Astrocyte of the cerebellum (primary cell): ENCODE measurements at places on chromosomes 6 and 20.

- no peak for DNase-seq
Observed at GRCh38 chr6:148689168-148689567, 57.7 kb upstream of the UST start.

DNA sequence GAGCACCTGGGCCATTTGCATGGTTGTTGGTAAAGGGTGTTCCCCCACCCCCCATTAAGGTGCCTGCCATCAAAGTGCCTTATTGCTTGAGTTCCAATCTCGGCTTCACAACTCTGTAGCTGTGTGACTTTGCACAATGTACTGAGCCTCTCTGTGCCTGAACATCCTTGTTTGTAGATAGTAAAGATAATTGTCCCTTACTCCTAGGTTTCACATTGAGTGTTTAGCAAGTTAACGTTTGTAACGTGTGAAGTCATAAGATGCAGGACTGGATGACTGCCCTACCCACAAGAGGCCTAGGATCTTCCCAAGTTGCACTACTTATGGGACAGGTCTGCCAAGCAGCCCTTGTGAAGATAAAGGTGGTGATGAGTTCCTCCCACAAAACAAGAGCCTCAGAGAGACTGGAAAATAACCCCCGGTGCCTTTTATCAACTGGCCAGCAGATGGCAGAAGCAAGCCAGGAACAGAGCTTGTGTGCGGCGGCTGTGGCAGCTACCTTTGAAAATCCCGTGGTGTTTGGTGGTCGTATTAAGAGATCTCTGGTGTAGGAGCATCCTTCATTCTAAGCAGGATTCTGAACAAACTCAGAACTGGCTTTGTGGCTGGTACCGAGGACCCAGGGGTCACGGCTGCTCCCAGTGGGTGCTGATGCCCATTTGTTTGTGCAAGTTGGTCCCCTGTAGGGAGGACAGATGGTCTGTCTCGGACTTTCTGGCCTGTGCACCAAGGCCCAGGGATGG lies 99.1 kb downstream of the CDH26 start:
- DNase-seq, result peak; percentile 41

- DNase-seq, result peak; percentile 55
Observed at GRCh38 chr6:139533573-139534471, 159.4 kb upstream of the CITED2 start.

DNA sequence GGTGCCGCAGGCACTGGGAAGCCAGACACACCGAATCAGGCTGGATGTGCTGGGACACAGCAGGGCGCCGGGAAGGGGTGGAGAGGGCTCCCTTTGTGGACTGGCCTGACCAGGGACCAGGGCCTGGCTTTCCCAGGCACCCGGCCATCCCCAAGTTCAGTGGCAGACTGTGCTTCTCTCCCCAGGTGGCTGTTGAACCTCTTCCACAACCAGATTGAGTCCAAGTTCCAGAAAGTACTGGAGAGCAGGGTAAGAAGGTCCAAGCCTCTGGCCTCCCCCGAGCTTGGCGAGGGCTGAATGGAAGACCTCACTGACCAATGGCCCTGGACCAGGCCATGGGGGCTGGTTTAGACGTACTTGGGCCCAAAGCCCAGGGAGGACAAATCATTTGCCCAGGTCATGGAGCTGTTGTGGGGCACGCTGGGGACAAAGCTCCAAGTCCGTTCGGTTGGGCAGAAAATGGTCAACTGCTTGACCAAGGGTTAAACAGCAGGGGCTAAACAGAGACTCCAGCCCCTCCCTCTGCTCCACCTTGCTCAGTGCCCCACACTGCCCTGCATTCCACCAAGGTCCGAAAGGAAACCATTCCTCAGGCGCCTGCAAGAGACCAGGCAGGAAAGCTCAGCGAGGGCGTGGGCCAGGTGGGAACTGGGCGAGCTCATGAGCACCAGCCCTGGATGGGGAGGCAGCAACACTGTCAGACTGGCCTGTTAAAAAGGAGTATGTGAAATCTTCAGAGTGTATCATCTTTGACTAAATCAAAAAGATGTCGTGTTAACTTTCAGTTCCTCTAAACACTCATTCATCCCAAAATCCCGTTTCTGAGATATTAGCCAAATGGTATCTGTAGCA lies 9.1 kb downstream of the LBP start:
- DNase-seq, result no peak

GRCh38 chr6:38209371-38210260 lies 390.1 kb downstream of the ZFAND3 start:
- DNase-seq, result peak; percentile 93
